Mesendoderm (in vitro differentiated cells): ENCODE measurements at places on chromosomes 12 and 14.

DNA sequence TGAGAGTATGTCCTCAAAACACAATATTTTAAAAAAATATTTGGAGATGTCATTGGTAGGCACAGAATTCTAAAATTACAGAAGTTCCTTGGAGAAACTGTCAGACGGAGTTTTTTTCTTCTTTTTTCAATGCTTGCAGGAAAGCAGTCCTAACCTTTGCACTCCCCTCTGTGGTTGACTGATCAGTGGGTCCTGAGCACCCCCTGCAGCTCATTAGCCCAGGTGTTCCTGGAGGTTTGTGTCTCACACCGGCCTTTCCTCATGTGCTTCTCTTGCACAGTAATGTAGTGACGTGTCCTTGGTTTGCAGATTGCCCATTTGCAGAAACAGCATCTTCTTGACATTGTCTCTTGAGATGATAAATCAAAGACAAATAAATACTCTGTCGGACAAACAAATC, 513.0 kb downstream of the TMEM121 start:
- no peak overlapping the region for H3K4me3 ChIP-seq
- H3K27me3 ChIP-seq = no peaks in the 10 kb centered on the region
- H3K36me3 ChIP-seq = no peaks in the 10 kb centered on the region
- no peaks in the 10 kb centered on the region for H3K4me1 ChIP-seq
- no peak overlapping the region for H3K27ac ChIP-seq

DNA sequence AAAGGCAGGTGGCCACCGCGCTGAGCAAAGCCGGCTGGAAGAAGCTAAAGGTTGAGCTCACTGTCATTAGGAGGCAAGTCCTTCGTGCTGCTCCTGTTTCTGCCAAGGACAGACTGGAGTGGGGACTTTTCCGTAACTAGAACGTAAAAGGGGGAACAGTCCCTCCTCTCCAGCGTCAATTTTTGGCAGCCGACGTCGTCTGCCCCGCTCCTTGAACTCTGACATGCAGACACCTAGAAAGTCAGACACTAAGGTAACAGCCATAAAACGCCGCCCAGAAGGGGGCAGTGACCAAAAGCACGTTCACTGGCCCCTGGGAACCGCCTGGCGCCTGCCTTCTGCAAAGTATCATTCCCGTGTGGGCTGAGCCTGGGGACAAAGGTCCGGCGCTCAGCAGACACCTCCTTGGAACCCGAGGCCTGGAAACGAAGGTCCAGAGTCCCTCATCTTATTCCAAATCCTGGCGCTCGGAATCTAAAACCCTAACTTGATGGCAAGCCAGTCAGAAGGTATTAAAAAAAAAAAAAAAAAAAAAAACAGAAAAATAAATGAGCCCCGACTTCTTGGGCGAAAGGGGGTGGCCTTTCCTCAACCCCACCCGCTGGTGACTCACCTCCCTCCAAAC, 1.1 kb upstream of the LRP1 start:
- DNase-seq = peak; percentile 89
- H3K4me3 ChIP-seq = peak overlapping the region; percentile 61
- no peaks in the 10 kb centered on the region for H3K36me3 ChIP-seq
- H3K4me1 ChIP-seq = peaks cover 10% of the 10 kb centered on the region
- no peak overlapping the region for H3K27ac ChIP-seq

DNA sequence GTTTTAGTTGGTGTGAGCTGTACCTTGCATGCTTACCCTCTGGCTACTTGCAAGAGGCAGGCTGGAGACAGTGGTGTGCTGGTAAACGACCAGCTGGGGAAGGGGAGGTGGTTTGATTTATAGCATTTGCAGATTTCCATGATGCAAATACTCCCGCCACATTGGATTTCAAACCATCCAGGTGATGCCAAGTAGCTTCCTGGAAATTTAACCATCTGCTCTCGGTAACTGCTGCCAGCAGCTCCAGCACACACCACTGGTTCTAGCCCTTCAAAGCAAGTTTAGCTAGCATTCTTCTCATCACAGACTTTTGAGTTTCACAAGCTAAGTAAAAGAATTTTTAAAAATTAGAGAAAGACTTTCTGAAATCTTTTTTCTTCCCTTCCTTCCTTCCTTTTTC, 104.5 kb upstream of the AMIGO2 start:
- no peaks in the 10 kb centered on the region for H3K36me3 ChIP-seq
- no peak overlapping the region for H3K27ac ChIP-seq
- H3K4me3 ChIP-seq = no peak overlapping the region
- H3K4me1 ChIP-seq = peaks cover 2% of the 10 kb centered on the region
- no peak for DNase-seq
- no peaks in the 10 kb centered on the region for H3K27me3 ChIP-seq

DNA sequence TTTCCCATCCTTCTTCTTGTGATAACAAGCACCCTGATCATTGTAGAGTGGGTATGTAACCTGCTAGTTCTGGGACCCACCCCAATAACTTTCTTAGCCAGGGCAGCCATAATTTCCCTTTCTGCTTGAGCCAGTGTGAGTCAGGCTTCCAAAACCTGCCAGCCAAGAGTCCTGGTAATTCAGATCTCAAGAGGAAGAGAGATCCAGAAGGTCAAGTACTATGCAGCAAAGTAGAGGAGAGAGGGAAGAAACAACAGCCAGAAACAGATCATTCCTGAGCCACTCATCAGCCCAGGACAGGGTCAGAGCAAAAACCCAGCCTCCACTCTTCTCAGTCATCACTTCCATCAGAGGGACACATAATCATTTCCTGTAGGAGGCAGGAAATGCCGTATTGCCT, 182.0 kb downstream of the DICER1 start:
- no peak for DNase-seq
- H3K4me1 ChIP-seq = peaks cover 3% of the 10 kb centered on the region
- H3K27me3 ChIP-seq = no peaks in the 10 kb centered on the region
- no peak overlapping the region for H3K27ac ChIP-seq

- no peaks in the 10 kb centered on the region for H3K36me3 ChIP-seq
- no peaks in the 10 kb centered on the region for H3K27me3 ChIP-seq
- H3K4me3 ChIP-seq = no peak overlapping the region
- DNase-seq = no peak
- no peak overlapping the region for H3K27ac ChIP-seq
Measured at GRCh38 chr12:62272936-62273552, 12.8 kb downstream of the USP15 start.

GRCh38 chr12:124626971-124627411, 59.6 kb upstream of the NCOR2 start:
- H3K27ac ChIP-seq = no peak overlapping the region
- no peaks in the 10 kb centered on the region for H3K27me3 ChIP-seq
- no peaks in the 10 kb centered on the region for H3K4me1 ChIP-seq
- H3K36me3 ChIP-seq = no peaks in the 10 kb centered on the region
- no peak overlapping the region for H3K4me3 ChIP-seq
- DNase-seq = no peak

DNA sequence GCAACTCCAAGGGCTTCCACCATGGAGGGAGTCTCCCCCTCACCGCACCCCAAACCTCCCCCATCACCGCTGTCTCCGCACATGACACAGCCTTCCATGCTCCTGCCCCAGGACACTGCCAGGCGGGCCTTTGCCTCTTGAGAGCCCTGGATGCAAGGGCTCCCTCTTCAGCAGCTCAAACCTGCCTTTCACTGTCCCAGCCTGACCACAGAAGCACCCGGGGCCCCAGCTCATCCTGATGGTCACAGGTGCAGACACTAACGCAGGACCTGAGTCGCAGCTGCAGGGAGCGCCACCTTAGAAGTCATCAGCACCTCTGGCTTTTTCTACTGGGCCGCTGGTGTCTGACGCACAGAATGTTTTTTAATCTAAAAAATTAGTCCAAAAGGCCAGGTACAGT, 54.0 kb downstream of the SYNE3 start:
- H3K36me3 ChIP-seq = no peaks in the 10 kb centered on the region
- no peak overlapping the region for H3K4me3 ChIP-seq
- H3K27ac ChIP-seq = no peak overlapping the region
- H3K4me1 ChIP-seq = peaks cover 5% of the 10 kb centered on the region
- no peak for DNase-seq

GRCh38 chr12:68784015-68784414, 24.0 kb upstream of the MDM2 start:
- no peaks in the 10 kb centered on the region for H3K27me3 ChIP-seq
- no peak overlapping the region for H3K27ac ChIP-seq
- no peaks in the 10 kb centered on the region for H3K36me3 ChIP-seq
- H3K4me1 ChIP-seq = no peaks in the 10 kb centered on the region
- no peak overlapping the region for H3K4me3 ChIP-seq
- no peak for DNase-seq

DNA sequence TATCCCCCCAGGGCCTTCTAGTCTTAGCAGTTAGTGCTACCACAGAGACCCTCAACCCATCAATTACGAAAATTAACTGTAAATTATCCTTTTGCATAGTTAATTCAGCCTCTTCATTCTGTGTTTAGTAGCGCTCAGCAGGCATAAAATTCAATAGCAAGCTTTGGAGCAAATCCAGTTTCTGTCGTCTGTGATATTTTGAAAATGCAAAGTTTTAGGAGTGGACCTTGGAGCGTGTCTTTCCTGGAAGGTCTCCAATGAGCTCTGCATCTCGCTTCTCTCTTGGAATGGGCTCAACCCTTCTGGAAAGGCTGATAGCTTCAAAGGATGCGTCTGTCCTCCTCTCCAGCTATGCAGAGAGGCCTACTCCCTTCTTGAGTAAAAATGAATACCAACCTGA, 222.9 kb downstream of the SLC15A4 start:
- H3K4me3 ChIP-seq = no peak overlapping the region
- no peaks in the 10 kb centered on the region for H3K36me3 ChIP-seq
- H3K27me3 ChIP-seq = no peaks in the 10 kb centered on the region
- no peak for DNase-seq
- no peak overlapping the region for H3K27ac ChIP-seq
- peaks cover 2% of the 10 kb centered on the region for H3K4me1 ChIP-seq

DNA sequence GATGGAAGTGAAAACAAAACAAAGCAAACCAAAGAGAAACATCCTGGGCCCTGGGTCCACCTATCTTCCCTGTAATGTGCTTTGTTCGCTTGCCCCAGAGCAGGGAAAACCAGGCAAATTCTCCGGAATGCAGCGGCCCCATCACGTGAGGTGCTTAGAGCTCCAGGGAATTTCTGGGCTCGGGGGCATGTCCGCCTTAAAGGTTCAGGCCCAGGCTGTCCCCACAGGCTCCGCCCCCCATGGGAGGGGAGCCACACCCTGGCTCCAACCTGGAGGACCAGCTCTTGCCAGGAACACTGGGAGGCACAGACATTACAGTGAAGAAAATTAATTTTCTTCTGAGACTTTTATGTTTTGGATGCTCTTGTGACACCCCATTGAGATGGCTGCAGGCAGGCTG, 69.9 kb downstream of the RBM19 start:
- H3K4me1 ChIP-seq = no peaks in the 10 kb centered on the region
- H3K36me3 ChIP-seq = no peaks in the 10 kb centered on the region
- DNase-seq = peak; percentile 89
- no peak overlapping the region for H3K27ac ChIP-seq
- H3K27me3 ChIP-seq = no peaks in the 10 kb centered on the region

DNA sequence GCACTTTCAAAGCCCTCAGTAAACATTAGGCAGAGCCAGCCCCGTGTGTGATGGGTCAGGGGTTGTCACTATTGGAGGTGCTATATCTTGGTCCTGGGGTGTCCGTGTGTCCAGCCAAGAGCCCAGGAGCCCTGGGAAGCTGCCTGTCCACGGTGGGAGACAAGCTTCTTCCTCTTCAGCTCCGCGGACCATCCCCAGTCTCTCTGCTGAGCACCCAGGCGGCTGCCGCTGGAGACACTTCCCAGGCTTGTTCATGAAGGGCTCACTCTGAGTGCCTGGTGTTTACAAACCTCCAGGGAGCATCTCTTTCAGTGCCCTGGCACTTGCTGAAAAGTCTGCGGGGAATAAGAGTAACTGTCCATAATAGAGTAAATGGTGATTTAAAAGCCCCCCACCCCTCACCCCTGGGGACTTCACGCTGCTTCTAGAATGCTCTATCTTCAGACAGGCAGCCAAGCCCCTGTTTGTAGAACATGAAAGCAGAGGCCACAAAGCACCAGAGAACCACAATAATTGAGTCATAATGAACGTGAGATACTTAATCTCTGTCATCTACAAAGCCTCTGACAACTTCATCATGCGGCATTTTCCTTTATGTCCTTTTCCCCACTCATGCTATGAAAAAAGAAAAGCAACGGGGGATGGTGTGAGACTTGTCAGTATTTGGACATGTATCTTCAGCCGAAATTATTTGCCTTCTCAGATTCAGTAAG, 178.6 kb downstream of the TMEM132C start:
- no peak overlapping the region for H3K27ac ChIP-seq
- H3K36me3 ChIP-seq = no peaks in the 10 kb centered on the region
- no peaks in the 10 kb centered on the region for H3K27me3 ChIP-seq

DNA sequence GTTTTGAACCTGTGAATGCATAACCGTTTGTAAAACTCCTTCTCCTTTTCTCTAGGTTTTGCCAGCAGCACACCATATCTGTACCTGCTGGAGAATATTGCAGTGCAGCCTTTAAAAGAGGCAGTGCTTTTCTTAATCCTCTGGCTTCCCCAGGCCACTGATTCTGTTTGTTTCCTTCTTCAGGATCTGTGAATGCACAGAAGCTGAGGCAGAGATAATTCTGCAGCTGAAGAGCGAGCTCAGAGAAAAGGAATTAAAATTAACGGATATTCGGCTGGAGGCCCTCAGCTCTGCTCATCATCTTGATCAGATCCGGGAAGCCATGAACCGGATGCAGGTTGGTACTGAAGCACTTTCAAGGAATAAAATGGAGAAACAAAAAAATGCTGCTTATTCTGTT, 348.7 kb downstream of the NAV3 start:
- H3K36me3 ChIP-seq = no peaks in the 10 kb centered on the region
- H3K27me3 ChIP-seq = no peaks in the 10 kb centered on the region
- no peak for DNase-seq

- H3K27me3 ChIP-seq = no peaks in the 10 kb centered on the region
- H3K27ac ChIP-seq = no peak overlapping the region
- H3K4me1 ChIP-seq = no peaks in the 10 kb centered on the region
Measured at GRCh38 chr12:116492703-116493324, 66.4 kb upstream of the MAP1LC3B2 start.

- H3K36me3 ChIP-seq = peaks cover 2% of the 10 kb centered on the region
- DNase-seq = no peak
- no peak overlapping the region for H3K4me3 ChIP-seq
- no peaks in the 10 kb centered on the region for H3K4me1 ChIP-seq
- H3K27ac ChIP-seq = no peak overlapping the region
- no peaks in the 10 kb centered on the region for H3K27me3 ChIP-seq
Measured at GRCh38 chr12:70427611-70428010, 61.5 kb downstream of the KCNMB4 start.

- DNase-seq = no peak
- no peaks in the 10 kb centered on the region for H3K36me3 ChIP-seq
Measured at GRCh38 chr14:73003681-73004080, 23.2 kb downstream of the ZFYVE1 start.

DNA sequence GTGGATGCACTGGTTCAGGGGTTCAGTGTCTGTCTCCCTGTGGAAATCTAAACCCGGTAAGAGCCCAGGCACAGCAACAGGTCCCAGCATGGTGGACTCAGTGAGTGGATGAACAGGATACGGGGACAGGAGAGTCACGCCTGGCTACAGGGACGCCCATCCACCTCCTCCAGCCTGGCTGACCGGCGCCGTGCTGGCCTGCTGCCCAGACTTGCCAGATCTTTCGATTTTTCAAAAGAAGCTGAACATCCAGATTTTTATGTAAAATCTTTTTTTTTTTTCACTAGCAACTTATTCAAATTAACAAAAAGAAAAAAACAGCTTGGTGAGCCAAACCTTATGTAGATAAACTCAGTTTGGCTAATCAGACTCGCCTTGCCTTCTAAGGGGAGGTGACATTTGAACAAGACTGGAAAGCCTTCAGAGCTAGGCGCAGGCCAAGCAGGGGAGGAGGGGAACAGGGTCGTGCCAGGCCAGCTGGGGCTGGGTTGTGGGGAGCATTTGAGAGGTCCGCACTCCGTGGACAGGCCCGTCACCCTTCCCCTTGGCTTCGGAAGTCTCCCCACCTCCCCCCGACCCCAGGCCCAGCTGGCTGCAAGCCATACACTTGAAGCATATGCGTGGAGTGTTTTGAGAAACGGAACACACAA, 87.8 kb upstream of the NCOR2 start:
- no peaks in the 10 kb centered on the region for H3K27me3 ChIP-seq
- no peak overlapping the region for H3K4me3 ChIP-seq
- H3K36me3 ChIP-seq = no peaks in the 10 kb centered on the region
- peak overlapping the region; percentile 41 for H3K27ac ChIP-seq
- peak; percentile 52 for DNase-seq
- H3K4me1 ChIP-seq = peaks cover 2% of the 10 kb centered on the region
